ENCODE measurements at places on chromosomes 3 and 15. TPM values are rescaled to one million over a fixed set of nuclear protein-coding genes. Genes with fewer than 3 reads are reported as not detected.

DNA sequence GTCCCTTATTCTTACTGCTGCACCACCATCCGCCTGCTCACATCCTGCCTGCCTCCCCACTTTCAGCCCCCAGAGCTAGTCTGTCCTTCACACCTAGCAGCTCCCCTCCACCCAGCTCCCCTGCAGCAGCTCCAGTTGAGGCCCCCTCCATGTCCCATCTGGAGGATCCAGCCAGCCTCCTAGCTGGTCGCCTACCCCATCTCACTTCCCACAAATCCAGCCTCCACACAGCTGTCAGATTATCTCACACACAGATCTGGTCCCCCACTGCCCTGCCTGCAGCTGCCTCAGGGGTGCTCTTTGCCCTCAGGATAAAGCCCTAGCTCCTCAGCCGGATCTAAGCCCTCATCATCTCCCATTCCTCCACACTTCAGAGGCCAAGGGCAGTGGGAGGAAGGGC is 8.8 kb upstream of the SEMA7A start:
- DNase-seq: no peak

- DNase-seq: peak; percentile 72
Observed at GRCh38 chr3:30356866-30357753, 249.3 kb upstream of the TGFBR2 start.

- no peak for DNase-seq
Observed at GRCh38 chr15:75063889-75064288, 40.5 kb downstream of the PPCDC start.

DNA sequence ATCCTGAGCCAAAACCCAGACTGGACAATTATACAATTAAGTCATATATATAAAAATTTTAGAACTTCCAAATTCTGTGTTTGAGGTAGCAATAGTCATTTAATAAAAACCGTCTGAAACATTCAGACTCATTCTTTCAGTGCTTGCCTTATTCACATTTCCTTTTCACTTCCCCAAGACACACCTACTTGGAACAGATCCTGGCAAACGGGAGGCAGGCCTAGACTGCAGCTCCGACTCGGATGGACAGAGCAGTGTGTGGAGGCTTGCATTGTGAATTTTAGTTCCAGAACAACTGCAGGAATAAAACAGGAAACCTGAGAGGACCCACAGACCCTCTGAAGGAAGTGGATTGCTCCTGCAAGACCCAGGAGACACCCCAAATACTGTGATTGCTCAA is 341.4 kb downstream of the CNTN3 start:
- no peak for DNase-seq

DNA sequence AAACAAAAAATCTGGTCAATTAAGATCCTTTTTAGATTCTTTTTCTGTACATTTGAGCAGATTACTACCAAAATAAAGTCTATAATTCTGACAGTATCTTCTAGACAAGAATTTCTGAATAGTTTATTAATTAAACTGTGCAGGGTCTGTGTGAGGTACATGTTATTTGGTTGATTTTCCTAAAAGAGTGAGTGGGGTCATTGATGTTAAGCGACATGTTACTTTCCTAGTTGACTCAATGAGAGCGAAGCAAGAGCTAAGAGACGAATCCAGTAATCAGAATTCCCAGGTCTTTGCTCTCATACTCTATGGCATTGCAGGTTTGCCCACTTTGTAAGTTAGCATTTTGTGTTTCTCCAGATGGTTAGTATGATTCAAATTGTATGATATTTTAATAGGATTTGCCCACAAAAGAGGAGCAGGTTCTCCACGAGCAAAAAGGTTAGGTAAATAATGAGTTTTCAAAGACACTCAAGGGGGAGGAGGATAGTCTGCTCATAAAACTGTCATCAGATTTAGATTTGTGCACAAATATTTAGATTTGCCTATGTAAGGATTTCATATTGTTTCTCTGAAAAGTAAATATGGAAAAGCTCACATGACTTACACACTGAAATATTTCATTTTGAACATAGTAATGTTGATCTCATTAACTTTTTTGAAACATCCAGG is 217.2 kb upstream of the CGNL1 start:
- DNase-seq: no peak

GRCh38 chr15:65354835-65355172 is 23.0 kb downstream of the IGDCC3 start:
- no peak for DNase-seq

DNA sequence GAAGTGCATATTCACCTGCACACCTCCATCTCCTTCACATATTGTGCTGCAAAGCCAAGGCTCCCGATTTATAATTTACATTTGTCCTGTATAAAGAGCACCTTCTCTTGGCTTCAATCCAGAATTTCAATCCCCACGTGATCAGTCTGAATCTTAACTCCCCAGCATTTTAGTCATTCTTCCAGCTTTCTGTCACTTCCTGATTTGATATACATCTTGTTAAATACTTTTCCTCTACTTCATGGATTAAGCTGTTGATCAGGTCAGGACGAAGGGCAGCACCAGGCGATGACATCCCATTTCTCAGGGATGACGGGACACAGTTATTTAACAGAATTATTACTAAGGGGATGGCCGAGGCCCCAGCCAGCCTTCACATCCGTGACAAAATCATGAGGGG is 212.5 kb downstream of the EPHB1 start:
- no peak for DNase-seq

DNA sequence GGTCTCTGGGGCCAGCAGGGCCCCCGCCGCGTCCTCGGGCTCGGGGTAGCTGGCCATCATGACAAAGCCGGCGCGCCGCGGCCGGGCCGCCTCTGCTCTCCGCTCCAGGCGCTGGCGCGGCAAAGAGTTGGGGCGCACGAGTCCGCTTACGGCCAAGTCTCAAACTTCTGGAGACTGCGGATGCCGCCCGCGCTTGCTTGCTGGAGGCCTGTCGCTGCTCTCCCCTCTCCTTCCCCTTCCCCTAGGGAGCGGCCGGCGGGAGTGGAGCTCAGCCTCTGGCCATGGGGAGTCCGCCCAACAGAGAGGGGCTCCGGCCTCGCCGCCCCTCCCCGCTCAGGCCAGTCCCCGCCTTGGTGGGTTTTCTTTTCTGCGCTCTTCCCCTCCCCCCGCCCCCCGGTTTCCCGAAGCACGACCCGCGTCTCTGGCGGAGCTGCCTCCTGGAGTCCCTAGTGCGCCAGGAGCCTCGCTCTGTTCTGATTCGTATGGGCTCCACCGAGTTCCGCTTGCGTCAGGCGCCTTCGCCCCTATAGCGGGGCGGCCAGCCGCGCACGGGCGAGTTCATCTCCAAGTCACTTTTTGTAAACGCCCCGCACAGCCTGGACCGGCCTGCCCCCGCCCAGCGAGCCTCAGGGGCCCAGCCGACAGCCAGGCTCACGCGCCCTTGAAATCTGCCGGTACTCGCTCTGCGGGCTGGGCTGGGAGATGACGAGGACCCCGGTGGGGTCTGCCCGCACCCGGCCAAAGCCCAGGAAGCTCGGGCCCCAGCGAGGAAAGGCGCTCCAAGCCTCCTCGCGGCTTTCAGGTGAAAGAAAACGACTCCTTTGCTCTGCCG is at the start of the genes FOXL2 and FOXL2NB:
Gene FOXL2 (minus strand): TSS at position 475 of the 832 bp plus-strand sequence. CDS start 415 bp downstream, at position 60.
Gene FOXL2NB (plus strand): TSS at position 555 of the 832 bp plus-strand sequence. CDS start 148 bp downstream, at position 703.
- DNase-seq: peak; percentile 23

GRCh38 chr3:193645806-193646205 is 52.8 kb downstream of the OPA1 start:
- DNase-seq: no peak

DNA sequence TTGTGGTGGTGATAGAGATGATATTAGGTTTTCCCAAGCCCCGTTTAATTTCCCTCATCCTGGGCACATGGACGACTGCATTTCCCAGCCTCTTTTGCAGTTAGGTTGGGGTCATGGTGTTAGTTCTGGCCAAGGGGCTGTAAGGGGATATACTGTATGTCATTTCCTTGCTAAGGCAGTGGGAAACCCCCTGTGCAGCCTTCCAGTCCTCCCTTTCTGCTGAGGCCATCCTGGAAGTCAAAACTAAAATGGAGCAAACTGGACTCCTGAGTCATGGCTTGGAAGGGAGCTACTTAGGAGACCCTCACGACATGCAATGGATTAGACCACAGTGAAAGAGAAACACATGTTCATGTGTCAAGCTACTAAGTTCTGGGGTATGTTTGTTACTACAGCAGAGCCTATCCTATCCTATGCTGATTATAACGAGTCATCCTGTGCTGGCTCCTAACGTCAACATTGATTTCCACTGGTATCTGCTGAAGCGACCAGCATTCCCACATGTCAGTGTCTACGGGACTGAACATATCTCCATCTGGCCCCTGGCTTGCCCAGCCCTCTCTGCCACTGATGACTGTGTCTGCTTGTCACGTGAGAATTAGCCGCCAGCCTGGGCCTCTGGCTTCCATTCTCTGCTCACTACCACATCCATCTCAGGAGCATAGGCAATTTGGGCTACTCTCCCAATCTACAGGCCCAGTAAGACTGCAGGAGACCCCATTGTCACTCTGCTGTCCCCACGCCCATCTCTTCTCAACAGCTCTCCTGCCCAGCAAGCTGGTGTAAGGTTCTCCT is 85.6 kb upstream of the MEF2A start:
- no peak for DNase-seq

- no peak for DNase-seq
Observed at GRCh38 chr15:92524161-92524560, 130.5 kb downstream of the ST8SIA2 start.

DNA sequence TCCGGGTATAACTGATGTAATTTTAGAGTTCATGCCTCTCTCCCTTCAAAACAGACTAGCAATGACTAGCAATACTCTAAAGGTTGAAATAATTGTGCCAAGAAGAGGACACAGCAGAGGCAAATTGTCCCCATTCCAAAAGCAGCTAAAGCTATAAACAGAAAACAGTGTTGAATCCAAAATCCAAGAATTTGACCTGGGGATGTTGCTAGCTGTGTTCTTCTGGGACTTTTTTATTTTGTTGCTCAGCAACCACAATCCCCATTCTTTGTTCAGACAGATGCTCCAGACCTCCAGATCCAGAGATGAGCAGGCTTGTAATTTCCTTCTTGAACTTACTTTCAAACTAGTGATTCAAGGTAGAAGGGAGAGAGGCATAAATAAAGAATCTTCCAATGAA is 191.5 kb downstream of the FOXB1 start:
- DNase-seq: no peak

DNA sequence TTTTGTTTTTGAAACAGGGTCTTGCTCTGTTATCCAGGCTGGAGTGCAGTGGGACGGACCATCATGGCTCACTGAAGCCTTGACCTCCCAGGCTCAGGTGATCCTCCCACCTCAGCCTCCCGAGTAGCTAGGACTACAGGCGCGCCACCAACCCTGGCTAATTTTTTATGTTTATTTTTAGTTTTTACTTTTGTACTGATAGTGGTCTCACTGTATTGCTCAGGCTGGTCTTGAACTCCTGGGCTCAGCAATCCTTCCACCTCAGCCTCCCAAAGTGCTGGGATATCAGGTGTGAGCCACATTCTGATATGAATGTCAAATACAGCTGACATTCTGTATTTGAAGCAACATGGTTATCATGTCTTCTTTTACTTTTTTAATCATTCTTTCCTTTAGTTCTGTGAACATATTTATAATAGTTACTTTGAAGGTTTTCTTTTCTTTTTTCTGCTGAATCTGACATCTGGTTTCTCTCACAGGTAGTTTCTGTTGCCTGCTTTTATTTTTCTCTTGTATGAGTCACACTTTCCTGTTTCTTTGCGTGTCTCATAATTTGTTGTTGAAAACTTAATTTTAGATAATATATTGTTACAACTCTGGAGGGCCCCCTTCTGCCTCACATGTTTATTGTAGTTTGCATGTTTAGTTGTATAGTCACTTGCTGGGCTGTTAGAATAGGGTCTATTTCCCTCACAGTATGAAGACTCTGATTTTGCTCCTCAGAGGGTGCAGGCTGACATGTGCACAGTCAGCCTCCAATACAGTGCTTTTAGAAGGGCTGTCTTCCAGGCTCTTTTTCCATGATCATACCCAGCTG is 8.4 kb upstream of the CNTN4 start:
- DNase-seq: no peak

The MINAR1 gene
- polyA plus RNA-seq: 0.87 TPM

The LRRC2 gene
- not detected for polyA plus RNA-seq

The LPCAT4 gene
- 56.1 TPM for polyA plus RNA-seq

The CPLX3 gene
- polyA plus RNA-seq: not detected

The NOX5 gene
- 0.17 TPM for polyA plus RNA-seq

The VWA5B2 gene
- polyA plus RNA-seq: 0.47 TPM

The MYO5C gene
- 6.7 TPM for polyA plus RNA-seq

All from A549 (cell line).